ENCODE measurements at places on chromosomes 7 and 10.
A peak's percentile ranks its signal among the peaks of the same experiment; 100 is the strongest.

DNA sequence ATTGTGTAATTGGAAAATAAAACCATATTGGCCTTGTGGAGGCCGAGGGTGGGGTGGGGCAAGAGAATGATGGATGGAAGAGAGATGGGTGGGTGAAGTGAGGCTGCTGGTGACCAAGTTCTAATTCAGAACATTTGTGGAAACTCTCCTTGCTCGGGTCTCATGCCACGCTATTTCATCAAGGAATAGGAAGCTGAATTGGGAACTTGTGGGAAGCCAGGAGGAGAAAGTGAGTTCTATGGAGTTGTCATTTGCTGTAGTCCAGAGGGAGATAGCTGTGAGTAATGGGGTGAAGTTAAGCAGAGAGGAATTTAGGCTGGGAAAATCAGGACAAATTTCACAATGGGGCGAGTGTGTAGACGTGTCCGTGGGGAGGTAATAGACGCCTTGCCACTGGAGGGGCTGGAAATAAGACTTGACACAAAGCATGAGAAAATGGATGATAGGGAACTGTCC is 339.2 kb downstream of the LRMDA start:
- DNase-seq, result no peak

GRCh38 chr7:82323806-82324205 is 119.8 kb downstream of the CACNA2D1 start:
- DNase-seq, result no peak

GRCh38 chr10:116849248-116850057 is at the start of gene ENO4:
Gene ENO4 (plus strand): TSS chr10:116849499. CDS start chr10:116849567, 68 bp downstream.
- peak; percentile 9 for DNase-seq

DNA sequence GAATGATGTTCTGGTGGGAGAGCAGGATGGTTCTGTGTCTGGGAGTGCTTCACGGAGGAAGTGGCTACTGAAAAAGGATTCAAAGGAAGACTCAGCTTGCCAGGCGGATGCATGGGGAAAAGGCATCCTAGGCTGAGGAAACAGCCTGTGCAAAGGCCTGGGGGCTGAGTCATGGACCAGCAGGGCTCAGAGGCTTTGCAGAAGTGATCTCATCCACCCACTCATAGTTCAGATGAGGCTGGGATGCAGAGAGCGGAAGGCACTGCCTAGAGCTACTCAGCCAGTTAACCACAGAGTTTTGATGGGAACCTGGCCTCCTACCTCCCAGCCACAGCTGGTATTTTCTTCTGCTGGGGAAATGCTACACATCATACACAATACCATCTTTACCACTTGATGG is 15.8 kb upstream of the ADAMTS14 start:
- peak; percentile 51 for DNase-seq

- no peak for DNase-seq
Measured at GRCh38 chr10:62037166-62037831, 135.8 kb downstream of the ARID5B start.

DNA sequence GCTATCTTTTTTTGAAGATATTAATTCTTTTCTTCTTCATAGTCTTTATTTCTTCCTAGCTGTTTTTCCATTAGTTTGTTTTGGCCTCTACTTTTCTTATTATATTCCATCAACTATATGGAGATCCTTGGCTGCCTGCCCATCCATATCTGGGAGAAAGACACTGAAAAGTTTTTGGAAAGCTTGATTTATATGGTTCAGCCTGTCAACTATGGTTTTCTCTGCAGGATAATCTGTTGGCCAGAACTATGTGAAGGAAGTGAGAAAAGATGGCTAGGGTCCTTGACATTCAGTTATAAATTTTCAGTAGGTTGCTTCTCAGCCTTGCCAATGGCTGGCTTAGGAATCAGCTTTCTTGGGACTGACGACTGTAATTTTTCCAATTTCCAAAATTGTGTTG is 10.0 kb upstream of the CDK14 start:
- no peak for DNase-seq

- no peak for DNase-seq
Measured at GRCh38 chr7:134414109-134414508, 44.8 kb downstream of the AKR1B1 start.

DNA sequence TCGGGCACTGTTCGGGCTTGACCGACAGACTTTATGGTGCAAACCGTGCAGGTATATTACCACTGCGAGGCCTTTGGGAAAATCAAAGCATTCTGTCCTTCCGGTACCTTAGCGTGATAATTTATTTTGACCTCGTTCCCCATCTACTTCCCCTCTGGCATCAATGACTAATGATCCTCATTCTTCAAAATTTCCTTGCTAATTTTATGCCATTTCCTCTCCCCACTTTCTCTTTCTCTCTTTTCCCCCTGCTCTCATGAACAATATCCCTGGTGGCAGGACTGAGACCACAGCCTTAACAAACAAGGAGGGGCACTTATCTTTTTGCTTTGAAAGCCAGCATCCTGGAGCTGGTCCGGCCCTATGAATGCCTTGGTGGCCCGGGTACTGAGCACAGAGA is 210.6 kb downstream of the TCF7L2 start:
- no peak for DNase-seq

DNA sequence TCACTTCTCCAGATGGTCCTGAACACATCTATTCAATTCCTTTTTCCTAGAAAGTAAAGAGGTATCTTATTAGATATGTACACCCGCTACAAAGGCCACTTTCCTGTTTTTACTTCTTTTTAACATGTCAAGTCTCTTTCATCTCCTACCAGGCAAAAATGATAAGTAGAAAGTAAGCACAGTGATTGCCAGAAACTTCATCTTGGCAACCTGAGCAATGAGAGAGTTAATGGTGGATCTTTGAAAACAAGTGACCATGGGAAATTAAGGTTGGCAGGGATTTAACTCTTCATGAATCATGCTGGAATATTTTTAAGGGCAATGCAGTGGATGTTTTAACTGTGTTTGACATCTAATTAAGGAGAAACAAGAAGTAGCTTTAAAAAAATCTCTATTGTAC is 2.7 kb downstream of the SEMA3A start:
- no peak for DNase-seq

DNA sequence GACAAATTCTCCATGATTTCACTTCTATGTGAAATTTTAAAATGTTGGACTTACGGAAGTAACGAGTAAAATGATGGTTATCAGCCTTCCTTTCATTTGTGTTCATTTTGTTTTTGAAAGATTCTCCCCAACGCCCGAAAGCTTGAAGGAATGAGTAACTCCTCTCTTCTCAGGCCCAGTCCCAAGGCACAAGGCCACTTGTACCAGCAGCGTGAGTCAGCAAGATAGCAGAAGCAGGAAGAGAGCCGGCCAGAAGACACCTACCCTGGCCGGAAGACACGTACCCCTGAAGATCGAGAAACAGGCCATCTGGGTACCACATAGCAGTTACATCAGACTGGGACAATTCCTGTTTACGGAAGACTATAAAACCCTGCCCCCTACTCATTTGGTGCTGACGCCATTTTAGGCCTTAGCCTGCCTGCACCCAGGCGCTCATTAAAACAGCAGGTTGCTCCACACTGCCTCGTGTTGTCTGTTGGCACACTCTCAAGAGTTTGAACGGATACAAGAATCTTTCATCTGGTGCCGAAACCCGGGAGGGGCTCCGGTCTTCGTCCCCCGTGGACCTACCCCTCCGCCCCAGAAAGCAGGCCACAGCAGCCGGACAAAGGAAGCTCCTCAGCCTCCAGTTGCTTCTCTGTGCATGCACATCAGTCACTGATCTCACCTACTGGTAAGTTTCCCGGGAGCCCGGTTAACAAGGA is 60.4 kb downstream of the LRRC17 start:
- no peak for DNase-seq

DNA sequence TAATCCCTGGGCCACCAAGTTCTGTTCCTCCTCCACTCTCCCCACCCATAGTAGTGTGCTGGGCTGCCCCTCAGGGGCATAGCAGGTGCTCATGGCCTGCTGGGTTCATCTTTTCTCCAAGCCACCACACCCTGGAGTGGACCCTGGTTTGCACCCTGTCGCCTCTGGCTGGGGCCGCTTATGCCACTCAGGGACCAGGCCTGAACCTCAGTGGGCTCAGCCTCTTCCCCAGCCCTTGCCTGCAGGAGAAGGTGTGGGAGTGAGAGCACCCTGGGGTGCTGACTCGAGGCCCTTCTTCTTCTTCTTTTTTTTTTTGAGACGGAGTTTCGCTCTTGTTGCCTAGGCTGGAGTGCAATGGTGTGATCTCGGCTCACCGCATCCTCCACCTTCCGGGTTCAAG is 10.2 kb downstream of the CLIP2 start:
- DNase-seq, result no peak

DNA sequence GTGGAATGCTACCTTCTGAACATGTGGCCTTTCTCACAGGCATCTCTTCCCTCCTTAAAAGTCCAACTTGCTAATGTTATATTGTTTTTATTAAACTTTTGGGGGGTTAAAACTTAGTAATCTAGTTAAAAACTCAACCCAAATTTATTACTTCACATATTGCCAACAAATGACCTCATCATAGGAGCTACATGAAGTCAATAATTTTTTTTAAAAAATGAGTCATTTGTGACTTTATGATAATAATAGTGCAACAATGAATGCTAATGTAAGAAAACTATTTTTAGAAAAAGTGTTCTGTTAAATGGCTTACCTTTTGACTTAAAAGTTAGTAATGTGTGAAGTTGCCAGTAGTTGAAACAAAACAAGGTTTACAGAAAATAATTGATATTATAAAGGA is 325.9 kb upstream of the FZD1 start:
- DNase-seq, result no peak

DNA sequence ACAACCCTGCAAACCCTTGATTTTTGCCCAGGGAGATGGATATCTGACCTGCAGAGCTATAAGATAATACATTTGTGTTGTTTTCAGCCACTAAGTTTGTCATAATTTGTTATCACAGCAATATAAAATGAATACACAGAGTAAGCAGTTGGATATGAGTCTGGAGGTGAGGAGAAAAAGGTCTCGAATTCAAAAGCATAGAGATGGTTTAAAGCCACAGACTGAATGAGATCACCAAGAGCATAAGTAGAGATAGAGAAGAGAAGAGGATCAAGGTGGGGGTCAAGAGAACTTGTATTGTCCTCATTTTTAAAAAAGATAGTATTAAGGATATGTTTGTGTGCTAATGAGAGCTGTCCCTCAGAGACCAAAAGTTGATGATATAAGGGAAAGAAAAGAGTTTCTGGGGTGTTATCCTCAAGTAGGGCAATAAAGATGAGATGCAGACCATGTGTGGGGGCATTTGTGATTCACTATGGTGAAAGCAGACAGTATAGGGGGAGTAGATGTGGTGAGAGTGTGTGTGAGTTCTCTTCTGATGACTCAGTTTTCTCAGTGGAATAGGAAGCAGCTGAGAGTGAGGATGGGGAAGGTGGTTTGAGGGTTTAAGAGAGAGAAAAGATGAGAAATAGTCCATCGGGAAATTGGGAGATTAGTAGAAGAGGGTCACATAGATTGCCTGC is 25.8 kb upstream of the PCGF5 start:
- DNase-seq, result no peak

- DNase-seq, result no peak
Measured at GRCh38 chr7:106041140-106041717, 70.9 kb downstream of the SYPL1 start.

DNA sequence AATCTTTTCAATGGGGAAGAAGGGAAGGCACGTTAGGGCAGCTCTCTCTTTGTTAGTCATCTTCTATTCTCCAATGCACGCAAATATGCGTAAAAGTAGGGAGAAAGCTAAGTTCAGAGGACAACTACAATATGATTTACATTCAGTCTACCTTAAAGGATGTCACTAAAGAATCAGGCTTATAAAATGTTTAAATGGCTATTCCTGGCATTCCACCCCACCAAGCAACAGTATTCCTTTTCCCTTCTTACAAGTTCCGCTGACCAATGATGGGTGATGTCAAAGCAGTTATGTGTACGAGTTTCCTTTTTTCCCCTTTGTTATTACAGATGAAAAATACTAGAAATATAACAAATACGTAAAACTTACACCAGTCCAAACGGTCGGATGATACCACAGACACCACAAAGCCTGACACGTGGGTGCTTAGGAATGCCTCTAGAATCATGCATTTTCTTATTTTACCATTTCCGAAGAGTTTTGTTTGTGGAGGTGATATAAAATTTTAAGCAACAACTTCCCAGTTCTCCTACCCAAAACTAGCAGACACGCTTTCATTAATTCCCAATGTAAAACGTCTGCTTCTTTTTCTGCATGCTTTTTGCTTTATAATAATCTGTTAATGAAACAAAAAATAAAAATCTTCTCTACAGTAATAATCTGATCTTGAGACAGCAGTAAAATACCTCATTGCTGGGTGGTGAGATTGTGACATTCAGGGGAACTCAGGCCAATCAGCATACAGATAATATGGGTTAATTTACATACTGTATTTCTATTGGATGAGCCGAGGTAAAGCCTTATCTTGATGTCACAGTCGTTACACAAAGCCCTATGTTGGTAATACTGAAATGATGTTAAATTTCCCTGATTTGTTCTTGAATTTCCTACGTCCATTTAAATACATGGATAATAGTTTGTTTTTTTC is 708 bp upstream of the GPR85 start:
- DNase-seq, result no peak

GRCh38 chr10:96964131-96964530 is 132.0 kb downstream of the LCOR start:
- DNase-seq, result no peak

DNA sequence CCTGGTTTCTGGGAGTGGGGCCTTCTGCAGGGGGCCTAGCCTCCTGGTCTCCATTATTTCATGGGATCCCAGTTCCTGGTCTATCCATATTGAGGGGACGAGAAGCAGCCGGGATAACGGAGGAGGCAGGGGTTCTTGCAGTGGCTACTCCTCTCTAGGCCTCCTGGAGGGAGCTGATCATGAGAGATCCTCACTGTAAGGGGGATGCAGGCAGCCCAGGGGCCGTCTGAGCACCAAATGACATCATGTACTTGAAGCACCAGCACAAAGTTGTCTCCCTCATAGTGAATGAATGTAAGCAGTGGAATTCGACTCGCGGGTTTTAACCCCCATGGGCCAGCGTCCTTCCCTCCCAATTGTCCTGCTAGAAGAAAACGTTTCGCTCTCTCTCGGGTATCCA is 964 bp upstream of the ADCY1 start:
- no peak for DNase-seq

GRCh38 chr7:107946451-107946850 is 55.5 kb downstream of the DLD start:
- DNase-seq, result no peak

DNA sequence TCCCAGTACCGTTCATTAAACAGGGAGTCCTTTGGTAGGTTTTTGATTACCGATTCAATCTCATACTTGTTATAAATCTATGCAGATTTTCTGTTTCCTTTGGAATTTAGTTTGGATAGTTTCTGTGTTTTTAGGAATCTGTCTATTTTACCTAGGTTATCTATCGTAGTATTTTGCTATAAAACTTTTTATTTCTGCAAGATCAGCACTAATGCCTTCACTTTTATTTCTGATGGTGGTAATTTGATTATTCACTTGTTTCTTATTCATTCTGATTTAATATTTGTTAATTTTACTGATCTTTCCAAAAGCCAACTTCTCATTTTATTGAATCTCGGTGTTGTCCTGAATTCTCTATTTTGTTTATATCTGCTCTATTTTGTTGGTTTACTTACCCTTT is 577.7 kb upstream of the NRG3 start:
- no peak for DNase-seq

DNA sequence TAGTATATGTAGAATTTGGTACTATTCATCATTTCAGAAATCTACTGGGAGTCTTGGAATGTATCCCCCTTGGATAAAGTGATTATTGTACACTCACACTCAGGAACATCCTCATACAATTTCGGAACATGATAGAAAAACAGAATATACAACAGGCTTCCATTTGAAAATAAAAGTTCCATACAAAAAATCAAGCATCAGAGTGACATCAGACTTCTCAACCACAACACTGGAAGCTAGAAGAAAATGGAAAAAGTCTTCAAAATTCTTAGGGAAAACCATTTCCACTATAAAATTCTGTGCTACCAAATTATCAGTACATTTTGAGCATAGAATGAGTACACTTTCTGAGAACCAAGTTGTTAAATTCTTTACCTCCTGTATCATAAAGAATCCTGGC is 8.8 kb downstream of the LYZL1 start:
- no peak for DNase-seq
